ENCODE measurements at places on chromosomes 1 and 21. TPM values are rescaled to one million over a fixed set of nuclear protein-coding genes. Genes with fewer than 3 reads are reported as not detected.

Gene POMGNT1
- total RNA-seq = 56.2 TPM

Gene GLRX2
- total RNA-seq = 3.6 TPM

Gene TFF3
- total RNA-seq = 32.0 TPM

Gene GLIS1
- total RNA-seq = not detected

Gene SHISA4
- total RNA-seq = 20.3 TPM

Gene LENEP
- total RNA-seq = 1.3 TPM

Gene LHX4
- total RNA-seq = under 0.01 TPM

Gene TRIM17
- not detected for total RNA-seq

Gene CLEC20A
- not detected for total RNA-seq

Gene CFHR4
- not detected for total RNA-seq

Gene FAM78B
- total RNA-seq = 0.57 TPM

Gene TMPRSS15
- total RNA-seq = not detected

Gene ERG
- total RNA-seq = 170 TPM

Gene RHBG
- not detected for total RNA-seq

Gene A3GALT2
- total RNA-seq = not detected

Gene SIK1
- 15.7 TPM for total RNA-seq

Gene CDK18
- 0.33 TPM for total RNA-seq

Gene NBPF9
- 14.7 TPM for total RNA-seq

Gene PIK3R3
- total RNA-seq = 14.9 TPM

Gene PROK1
- total RNA-seq = not detected

Gene CSF3R
- total RNA-seq = not detected

Gene C4BPB
- 0.10 TPM for total RNA-seq

Gene B3GALT5
- 0.10 TPM for total RNA-seq

Gene MYOM3
- not detected for total RNA-seq

Gene CHIT1
- not detected for total RNA-seq

Gene HSD3B2
- total RNA-seq = not detected

Gene CASQ2
- not detected for total RNA-seq

Gene BRDT
- total RNA-seq = not detected

Gene GOLT1A
- not detected for total RNA-seq

Gene DSTYK
- 10.5 TPM for total RNA-seq

Gene ICOSLG
- total RNA-seq = 3.0 TPM

Gene IL12RB2
- not detected for total RNA-seq

Gene NOS1AP
- total RNA-seq = 0.98 TPM

Gene FCRL5
- not detected for total RNA-seq

Gene CFHR2
- total RNA-seq = not detected

Gene CELA2B
- not detected for total RNA-seq

Gene EPHB2
- total RNA-seq = 77.4 TPM

Gene LRRC71
- 0.33 TPM for total RNA-seq

Gene MTARC1
- total RNA-seq = 1.1 TPM

Gene NID1
- total RNA-seq = 256 TPM

Gene LYPLAL1
- 12.8 TPM for total RNA-seq

Gene OR2L8
- total RNA-seq = not detected

Gene SAMD11
- not detected for total RNA-seq

Gene TAL1
- total RNA-seq = 45.1 TPM

Gene KIF1B
- total RNA-seq = 31.0 TPM

Gene EYA3
- total RNA-seq = 28.7 TPM

Gene NUAK2
- 3.3 TPM for total RNA-seq

Gene C1orf159
- 12.4 TPM for total RNA-seq

All from vein endothelial cell (primary cell).